NCI-H2081 treated with DMSO at 0.1 percent for 48 hours (cell line): ENCODE measurements at places on chromosomes 6 and 20.

GRCh38 chr20:63739130-63740069 is at the start of gene SLC2A4RG:
Gene SLC2A4RG (plus strand): TSS chr20:63739776. CDS start chr20:63739913, 137 bp downstream.
- no peak for DNase-seq

DNA sequence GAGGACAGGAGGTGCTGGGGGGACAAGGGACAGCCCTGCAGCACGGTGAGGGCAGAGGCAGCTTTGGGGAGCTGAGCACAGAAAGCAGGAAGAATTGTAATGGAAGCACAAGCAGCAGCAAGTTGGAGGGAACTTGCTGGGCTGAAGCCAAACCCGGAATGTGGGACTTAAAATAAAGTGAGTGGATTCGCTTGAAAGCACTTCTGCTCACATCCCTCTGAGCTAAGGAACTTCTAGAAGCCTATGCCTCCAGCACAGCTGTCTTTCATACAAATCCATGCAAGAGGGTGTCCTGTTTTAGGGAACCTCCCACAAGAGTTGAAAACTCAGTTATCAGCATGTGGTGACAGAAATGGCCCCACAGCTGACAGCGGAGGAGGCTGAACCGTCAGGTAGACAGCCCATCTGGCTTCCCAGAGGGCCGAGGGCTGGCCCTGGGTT is 71.4 kb upstream of the MLN start:
- DNase-seq: no peak

GRCh38 chr6:118367314-118367713 is 180.8 kb upstream of the PLN start:
- no peak for DNase-seq

DNA sequence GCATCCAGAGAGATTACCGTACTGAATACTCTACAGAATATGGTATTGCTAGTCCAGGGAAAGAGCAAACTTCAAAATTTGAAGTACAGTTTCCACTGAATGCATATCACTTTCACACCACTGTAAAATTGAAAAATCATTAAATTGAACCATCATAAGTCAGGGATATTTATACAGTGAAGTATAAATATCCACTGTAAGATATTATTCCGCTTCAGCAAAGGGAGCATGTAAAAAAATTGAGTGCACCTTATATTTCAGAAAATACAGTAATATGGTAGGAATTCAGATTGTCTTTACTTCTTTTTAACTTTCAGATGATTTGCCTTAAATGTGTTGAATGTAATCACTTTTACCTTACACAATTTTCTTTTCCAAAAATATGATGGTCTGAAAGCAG is 60.9 kb upstream of the TXNDC5 start:
- DNase-seq: no peak

GRCh38 chr20:2932498-2932897 is 59.2 kb downstream of the PTPRA start:
- no peak for DNase-seq

GRCh38 chr20:7257692-7258466 is 490.4 kb downstream of the BMP2 start:
- DNase-seq: no peak

DNA sequence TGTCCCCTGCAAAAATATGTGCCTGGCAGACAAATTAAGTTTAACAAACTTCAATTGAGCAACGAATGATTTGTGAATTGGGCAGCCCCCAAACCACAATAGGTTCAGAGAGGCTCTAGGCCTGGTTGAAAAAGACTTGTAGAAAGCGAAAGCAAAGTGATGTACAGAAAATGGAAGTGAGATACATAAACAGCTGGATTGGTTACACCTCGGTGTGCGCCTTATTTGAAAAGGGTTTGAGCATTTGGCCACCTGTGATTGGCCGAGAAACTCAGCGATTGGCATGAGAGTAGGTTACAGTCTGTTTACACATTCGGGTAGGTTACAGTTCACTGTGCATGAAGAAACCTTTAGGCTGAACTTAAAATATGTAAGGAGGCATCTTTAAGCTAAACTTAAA is 136.9 kb downstream of the CD83 start:
- no peak for DNase-seq

DNA sequence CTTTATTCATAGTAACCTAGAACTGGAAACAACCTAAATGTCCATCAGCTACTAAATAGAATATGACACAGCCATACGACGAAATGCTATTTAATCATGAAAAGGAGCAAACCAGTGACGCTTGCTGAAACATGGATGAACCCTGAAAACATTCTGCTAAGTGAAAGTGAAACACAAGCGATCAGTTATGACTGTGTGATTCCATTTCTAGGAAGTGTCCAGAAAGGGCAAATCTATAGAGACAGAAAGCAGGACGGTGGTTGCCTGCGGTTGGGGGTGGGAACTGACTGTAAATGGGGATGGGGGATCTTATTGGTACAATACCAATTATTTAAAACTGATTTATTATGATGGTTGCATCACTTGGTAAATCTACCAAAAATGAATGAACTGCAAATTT is 126.8 kb downstream of the IPCEF1 start:
- no peak for DNase-seq

DNA sequence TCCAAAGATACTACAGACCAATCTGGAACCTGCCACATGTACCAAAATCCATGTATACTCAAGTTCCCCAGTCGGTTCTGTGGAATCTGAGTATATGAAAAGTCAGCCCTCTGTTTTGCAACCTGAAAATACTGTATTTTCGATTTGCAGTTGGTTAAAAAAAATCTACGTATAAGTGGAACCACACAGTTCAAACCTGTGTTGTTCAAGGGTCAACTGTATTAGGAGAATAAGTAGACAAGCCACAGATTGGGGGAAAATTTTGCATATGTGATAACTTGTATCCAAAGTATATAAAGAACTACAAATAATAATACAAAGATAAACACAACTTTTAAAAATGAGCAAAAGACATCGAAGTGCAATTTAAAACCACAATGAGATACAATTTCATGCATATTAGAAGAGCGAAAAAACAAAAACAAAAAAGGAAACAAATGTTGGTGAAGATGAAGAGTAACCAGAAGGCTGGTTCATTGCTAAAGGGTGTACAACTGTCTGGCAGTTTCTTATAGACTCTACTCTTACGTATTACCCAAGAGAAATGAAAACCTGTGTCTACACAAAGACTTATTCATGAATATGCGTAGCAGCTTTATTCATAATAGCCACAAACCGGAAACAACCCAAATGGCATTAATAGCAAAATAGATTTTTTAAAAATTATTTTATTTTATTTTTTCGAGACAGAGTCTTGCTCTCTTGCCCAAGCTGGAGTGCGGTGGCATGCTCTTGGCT is 180.8 kb downstream of the BCAS1 start:
- no peak for DNase-seq

DNA sequence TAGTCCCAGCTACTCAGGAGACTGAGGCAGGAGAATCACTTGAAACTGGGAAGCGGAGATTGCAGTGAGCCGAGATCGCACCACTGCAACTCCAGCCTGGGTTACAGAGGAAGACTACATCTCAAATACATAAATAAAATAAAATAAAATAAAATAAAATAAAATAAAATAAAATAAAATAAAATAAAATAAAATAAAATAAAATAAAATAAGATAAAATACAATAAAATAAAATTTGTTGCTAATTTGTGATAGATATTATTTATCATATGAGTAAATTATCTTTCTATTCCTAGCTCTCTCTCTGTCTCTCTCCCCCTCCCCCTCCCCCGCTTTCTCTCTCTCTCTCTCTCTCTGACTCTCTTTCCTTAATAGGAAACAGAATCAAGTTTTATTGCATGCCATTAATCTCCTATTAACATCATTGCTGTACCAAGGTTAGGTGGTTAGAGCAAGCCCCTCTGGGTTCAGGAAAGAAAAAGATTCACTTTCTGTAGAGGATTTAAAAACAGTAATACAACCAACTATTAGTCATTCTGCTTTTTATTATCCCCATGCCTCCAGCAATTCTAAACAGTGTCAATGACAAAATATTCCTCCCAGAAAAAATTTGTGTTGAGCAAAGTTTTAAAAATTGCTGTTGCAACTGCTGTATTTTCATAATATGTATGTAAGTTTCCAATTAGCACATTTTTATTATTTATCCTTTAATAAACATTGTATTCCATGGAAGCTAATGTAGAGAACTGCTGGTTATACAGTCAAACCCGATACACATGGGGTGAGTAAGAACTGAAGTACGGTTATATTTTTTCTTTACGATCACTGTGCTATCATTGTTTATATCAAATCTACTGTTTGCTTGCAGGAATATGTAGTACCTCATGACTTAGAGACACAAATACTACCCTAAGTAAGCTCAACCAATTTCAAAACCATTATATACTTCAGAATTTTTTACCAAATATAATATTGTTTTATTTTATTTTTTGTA is 22.1 kb downstream of the BMP5 start:
- DNase-seq: no peak
